Transverse colon (tissue), 4 donors: ENCODE measurements at places on chromosomes 6 and 20.

DNA sequence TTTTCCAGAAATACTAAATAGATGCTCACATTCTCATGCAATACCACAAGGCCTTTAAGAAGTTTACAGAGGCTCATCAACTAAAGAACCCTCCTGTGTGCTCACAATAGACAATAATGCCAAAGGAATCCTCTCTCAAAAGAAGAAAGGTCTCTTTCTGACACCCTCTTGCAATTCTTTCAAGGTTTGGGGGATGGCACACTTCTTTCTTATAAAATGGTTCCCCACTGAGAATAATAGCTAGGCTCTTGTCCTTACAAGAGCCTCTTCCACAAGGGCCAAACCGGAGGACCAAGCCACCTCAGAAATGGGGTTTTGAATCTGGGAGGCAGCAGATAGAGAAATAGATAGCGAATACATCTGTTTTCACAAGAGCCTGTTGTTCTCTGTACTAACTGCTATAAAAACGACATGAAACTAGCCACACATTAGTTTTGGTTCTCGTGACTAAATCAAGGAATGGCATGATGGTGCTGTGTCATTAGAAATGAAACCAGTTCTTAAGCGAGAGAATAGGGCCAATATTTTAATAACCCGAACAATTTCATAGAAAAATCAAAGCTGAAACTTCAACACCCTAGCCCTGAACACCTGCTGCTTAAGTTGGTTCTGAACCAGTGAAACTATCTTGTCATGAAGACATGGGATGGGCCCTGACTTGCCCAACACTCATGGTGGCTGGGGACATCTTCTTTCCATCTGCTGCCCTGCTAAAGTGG, 81.1 kb downstream of the PRDM1 start:
- no peak for DNase-seq

DNA sequence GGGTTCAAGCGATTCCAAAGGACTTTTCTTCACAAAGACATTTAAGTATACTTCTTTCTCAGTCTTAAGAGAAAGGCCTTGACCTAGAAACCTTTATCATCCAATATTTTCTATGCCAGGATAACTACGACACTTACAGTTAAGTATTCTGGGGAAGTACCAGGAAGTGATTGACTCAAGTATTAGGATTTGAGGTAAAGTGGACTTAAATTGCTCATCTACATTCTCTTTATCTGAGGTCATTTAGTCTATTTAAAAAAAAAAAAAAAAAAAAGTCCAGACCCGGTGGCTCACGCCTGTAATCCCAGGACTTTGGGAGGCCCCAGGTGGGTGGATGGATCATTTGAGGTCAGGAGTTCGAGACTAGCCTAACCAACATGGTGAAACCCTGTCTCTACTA, 114.7 kb downstream of the ZFAND3 start:
- DNase-seq, result no peak

DNA sequence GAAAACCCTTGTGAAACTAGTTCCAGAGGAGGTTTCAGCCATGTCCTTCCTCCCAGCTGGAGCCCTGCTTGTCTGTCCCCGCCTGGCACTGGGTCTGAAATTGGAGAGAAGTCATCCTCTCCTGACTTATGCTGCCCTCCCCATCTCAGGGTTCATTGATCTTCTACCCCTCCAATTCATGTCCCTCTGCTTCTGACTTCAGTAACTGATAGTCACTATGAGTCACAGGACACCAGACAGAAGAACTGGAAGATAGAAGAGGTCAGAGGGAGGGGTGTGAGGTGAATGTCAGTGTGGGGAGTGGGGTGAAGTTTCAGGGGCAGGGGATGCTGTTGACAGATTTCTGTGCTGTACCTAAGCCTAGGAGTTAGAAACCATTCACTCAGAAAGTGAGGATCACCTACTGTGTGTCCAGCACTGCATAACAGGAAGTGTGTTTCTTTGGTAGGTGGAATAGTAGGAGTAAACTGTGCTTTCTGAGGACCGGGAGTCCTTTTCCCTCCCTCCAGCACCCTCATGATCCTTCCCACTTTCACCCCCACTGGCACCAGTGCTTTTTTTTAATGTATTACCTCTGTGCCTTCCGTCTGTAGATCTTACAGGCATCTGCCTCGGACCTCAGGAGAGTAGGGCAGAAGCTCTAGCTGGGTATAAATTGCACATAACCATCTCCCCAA, 627 bp upstream of the RPP21 start:
- no peak for DNase-seq

DNA sequence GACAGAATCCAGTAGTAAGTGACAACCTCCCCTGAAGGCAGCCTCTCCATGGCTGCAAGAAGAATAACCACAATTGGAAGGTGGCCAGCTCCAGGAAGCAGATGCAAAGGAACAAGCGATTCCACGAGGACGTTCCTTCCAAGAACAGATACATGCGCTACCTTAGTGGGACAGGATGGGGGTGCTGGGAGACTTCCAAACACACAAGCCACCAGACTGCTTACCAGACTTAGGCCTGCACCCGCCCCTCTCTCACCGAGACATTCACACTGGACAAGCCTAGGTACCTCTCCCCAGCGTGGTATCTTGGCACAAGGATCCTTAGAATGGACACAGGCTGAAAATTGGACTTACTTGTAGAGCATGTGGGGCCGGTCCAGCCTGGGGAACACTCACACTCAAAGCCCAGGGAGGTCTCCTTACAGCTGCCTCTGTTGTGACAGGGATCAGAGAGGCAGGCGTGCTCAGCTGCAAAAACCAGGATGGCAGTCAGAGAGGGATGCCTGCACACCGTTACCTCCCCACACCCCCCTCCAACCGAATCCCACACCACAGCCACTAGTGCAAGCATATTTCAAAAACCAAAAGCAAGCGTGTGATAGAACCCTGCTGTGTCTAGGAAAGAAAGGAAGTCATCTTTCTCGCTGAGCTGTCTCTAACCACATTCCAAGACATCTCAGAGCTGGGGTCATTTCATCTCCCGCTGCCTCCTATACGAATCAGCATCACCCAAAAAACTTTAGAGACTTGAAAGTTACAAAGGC, 22.4 kb downstream of the JAG1 start:
- no peak for DNase-seq

DNA sequence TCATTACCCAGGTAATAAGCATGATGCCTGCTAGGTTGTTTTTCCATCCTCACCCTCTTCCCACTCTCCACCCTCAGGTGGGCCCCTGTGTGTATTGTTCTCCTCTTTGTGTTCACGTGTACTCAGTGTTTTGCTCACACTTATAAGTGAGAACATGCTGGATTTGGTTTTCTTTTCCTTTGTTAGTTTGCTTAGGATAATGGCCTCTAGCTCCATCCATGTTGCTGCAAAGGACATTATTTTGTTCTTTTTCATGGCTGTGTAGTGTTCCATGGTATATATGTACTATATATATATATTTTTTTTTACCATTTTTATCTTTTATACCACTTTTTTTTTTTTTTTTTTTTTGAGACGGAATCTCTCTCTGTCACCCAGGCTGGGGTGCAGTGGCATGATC, 71.9 kb downstream of the RSPH3 start:
- no peak for DNase-seq

GRCh38 chr20:3751675-3752385, 15.7 kb downstream of the ADISSP start:
- peak; percentile 68 for DNase-seq

GRCh38 chr6:113620386-113620785, 236.8 kb upstream of the MARCKS start:
- no peak for DNase-seq

GRCh38 chr6:27720607-27721580, 191.3 kb downstream of the OR2B2 start:
- no peak for DNase-seq

DNA sequence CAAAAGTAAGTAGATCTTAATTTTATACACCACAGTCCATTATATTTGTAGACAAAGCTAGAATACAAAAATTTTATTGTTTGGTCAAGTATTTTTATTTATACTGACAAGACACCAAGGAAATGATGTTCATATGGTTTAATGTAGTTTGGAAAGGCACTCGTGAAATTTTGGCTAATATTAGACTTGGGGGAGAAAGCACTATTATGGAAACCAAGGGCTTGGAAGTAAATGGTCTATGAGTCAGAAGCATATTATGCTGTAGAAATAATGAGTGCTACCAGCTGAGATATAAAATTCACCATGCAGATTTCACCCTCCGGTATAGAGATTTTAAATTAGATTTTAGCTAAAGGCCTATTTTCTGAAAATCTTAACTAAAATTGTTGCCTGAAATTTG, 233.6 kb downstream of the KCNQ5 start:
- no peak for DNase-seq

- peak; percentile 33 for DNase-seq
Measured at GRCh38 chr6:89411145-89412070, 665 bp downstream of the RRAGD start.

DNA sequence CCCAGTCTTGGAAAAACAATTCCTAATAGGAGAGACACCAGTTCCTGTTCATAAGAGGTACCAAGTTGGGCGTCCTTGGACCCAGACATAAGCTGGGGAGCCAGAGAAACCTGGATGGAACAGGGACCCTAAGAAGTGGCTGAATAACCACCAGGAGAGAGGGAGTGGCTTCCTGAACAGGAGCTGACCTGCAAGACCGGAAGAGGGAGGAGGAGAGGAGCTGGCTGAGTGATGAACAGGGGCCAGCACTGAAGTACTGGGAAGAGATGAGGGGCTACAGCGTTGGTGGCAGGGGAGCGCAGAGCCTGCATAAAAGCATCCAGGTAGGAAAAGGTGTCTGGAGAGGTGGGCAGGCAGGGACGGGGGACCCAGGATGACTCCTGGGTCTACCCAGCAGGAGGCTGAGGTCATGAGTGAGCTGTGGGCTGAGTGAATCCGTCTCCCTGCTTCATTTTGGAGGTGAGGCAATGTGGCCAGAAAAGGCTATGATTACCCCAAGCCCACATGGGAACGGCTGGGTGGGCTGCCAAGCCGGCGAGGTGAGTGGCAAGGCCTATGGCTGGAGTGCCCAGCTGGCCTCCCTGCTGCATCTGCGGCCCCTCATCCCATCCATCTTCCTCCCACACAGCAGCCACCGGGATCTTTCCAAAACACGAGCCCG, 34.4 kb upstream of the ZFAND3 start:
- no peak for DNase-seq

DNA sequence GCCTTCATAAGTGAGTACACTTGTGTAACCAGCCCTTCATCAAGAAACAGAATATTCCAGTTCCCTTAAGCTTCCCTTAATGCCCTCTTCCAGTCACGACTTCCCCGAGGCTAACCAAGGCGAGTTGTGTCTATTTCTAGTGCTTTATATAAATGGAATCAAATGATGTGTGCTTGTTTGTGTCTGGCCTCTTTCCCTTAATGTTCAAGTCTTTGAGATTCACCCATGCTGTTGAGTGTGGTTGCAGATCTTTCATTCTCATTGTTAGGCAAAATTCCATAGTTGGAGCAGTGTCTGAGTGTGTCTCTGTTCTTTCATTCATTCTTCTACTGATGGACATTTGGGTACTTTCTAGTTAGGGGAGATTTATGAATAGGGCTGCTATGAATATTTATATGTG, 135.0 kb downstream of the CEBPB start:
- DNase-seq, result no peak

GRCh38 chr6:170208182-170208601, 82.7 kb downstream of the DLL1 start:
- DNase-seq, result no peak
